Activated CD4-positive, CD25-positive, alpha-beta regulatory T cell (primary cell): ENCODE measurements at places on chromosomes 11 and 22.

DNA sequence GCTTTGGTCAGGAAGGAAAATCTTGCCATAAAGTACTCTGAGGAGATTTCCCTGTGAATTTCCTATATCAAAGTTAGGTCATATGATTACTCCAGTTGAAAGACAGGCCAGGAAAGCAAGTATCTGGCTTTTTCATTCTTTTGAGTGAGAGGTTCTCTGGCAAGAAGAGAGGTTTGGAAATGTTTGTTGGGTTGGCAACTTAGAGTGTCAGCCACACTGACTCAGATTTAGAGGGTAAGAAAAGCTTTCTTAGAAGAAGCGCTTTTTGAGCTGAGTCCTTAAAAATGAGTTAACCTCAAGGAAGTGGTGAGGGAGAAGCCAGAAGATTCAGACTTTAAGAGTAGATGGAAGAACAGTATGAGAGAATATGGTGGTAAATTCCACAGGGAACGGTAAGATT lies 86.1 kb upstream of the BDNF start:
- no peak for DNase-seq

DNA sequence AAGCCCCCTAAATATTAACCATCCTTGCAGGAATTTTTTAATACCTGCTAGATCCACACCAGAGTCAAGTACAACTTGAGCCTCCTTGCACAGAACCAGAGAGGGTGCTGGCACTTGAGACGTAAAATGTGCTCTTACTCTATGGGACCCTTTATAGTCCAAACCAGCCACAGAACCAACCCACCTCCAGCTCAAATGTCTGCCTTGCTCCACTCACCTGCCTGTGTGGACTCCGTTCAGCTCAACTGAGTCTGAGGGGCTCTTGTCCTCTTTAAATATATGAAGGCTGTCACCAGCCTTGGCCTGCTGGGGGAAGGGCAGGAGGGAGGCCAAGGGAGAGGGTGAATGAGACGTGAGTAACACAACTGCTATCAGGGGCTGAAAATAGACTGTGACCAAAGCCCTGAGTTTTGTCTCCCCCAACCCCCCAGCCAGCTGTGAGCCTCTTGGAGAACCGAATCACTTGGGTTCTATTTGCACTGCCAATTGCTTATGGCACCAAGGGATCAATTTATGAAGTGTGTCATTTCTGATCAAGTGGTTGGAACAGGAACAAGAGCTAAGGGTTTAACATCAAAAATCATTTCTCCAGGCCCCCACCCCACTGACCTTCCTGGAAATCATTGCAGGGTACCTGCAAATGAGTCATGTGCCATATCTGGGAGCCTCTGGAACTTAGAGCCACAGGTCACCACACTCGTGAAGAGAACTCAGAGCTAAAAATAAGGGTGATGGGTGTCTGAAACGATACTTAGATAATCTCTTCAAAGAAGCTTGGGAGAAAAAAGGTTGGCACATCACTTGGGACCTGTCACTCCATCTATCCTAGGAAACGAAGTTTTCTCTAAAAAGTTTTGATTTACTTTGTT lies at the start of gene CSRP3:
TSS of gene CSRP3 (minus strand) at position 247 of the 869 bp plus-strand sequence. CDS start 9,535 bp downstream, outside the sequence.
- DNase-seq = no peak

GRCh38 chr22:41260871-41261270 lies 20.1 kb upstream of the CHADL start:
- no peak for DNase-seq

DNA sequence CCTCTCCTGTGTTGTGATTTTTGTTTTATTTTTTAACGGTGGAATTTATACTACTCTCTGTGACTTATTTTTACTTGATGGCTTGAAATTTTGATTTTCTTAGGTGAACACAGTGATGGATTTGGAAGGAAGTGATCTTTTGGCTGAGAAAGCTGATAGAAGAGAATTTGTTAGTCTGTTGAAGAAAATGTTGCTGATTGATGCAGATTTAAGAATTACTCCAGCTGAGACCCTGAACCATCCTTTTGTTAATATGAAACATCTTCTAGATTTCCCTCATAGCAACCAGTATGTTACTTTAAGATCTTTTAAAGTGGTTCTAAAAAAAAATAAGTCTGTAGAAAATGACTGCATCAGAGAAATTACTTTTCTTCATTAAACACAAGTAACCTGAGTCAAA lies 82.1 kb downstream of the HIPK3 start:
- no peak for DNase-seq

- no peak for DNase-seq
Observed at GRCh38 chr22:26585104-26585790, 4.7 kb downstream of the TPST2 start.

DNA sequence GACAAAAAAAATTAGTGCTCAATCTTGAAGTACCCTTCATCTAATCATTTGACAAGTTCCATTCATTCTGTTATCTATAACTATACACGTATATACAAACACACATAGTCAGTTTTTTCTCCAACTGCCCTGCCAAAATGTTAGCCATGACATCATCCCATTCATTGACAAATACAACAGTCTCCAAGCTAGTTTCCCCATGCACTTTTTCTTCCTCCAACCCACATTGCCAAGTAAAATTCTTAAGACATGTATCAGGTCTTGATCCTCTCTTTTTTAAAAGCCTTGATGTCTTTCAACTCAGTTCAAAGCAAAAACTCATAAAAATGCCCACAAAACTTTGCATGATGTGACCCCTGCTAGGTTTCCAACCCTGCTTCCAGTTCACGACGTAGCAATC lies 58.1 kb downstream of the DDI1 start:
- DNase-seq = no peak

- no peak for DNase-seq
Observed at GRCh38 chr11:45150301-45150700, 3.9 kb downstream of the PRDM11 start.

- no peak for DNase-seq
Observed at GRCh38 chr11:80505771-80506170, 1064.9 kb upstream of the TENM4 start.

GRCh38 chr11:116257883-116258282 lies 514.9 kb downstream of the BUD13 start:
- DNase-seq = no peak

DNA sequence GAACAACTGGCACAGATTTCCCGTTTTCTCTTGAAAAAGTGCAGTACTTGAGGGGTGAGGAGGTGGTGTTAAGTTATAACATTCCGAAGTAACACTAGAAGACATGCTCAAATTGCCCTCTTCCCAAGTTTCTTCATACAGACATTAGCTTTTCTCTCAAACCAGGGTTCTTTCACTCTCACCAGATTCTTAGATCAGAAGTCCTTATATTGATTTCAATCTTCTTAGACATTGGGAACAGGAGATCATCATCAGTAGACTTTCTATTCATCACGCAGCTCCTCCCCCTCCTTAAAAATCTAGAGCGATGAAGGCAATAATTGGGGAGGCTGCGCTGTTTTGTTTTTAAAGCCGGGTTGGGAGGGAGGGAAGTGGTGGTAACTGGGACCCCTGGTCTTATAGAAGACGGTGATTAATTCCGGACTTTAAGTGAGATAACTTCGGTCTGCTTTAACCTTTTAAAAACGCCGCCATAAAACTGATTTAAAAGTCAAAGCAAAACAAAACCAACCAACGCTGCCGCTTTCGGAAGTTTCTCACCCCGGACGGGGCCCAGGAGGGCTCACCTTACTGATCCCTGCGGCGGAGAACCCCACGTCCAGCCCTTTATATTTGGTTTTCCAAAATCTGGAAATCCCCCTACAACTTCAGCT lies 665 bp downstream of the USP28 start:
- DNase-seq = no peak

- DNase-seq = no peak
Observed at GRCh38 chr11:1838426-1839144, at the start of gene TNNI2. Gene TNNI2, plus strand, starts transcription at chr11:1838981. Its CDS starts 716 bp downstream, at chr11:1839697.

- no peak for DNase-seq
Observed at GRCh38 chr11:810040-810567, 337 bp downstream of the RPLP2 start.

DNA sequence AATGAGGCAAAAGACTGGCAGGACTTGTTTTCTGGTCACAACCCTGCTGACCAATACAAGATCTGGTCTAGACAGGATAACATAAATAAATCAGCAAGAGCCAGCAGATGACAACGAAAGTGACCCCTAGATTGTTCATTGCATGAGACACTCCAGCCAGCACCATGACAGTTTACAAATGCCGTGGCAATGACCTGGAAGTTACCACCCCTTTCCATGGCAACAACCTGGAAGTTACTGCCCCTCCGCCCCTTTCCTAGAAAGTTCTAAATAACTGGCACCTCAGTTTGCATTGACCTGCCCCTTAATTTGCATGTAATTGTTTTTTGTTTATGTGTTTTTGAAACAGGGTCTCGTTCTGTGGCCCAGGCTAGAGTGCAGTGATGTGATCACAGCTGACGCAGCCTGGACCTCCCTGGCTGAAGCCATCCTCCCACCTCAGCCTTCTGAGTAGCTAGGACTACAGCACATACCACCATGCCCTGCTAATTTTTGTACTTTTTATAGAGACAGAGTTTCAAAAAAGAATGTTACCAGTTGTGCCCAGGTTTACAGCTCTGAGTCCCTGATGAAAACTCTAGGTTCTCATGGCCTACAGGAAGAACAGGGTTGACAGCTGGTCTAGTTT lies 38.1 kb upstream of the WT1 start:
- no peak for DNase-seq

DNA sequence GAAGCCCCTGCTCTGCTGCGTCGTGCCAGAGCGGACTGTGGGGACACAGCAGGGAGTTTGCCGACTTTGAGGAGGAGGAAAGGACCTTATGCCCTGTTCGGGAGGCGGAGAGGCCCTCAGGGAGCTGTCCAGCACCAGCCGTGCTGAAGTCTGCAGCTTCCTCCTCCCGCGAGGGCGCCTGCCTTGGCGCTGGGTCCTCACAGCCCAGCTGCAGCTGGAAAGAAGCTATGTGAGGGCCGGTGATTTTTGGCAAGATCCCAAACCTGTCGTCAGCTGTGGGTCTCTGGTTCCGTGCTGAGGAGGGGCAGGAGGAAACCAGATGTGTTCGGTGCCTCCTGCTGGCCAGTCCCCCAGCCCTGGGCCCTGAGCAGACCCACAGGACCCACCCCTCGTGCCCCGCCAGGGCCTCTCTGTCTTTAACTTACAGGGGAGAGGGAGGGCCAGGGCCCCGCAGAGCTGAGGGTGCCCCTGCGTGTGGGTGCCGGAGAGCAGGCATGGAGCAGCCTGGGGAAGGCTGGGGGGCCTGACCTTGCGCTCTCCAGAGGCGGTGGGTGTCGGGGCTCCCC lies 12.0 kb downstream of the BRSK2 start:
- DNase-seq = peak; percentile 18

- no peak for DNase-seq
Observed at GRCh38 chr22:46009730-46010129, 32.8 kb upstream of the WNT7B start.

DNA sequence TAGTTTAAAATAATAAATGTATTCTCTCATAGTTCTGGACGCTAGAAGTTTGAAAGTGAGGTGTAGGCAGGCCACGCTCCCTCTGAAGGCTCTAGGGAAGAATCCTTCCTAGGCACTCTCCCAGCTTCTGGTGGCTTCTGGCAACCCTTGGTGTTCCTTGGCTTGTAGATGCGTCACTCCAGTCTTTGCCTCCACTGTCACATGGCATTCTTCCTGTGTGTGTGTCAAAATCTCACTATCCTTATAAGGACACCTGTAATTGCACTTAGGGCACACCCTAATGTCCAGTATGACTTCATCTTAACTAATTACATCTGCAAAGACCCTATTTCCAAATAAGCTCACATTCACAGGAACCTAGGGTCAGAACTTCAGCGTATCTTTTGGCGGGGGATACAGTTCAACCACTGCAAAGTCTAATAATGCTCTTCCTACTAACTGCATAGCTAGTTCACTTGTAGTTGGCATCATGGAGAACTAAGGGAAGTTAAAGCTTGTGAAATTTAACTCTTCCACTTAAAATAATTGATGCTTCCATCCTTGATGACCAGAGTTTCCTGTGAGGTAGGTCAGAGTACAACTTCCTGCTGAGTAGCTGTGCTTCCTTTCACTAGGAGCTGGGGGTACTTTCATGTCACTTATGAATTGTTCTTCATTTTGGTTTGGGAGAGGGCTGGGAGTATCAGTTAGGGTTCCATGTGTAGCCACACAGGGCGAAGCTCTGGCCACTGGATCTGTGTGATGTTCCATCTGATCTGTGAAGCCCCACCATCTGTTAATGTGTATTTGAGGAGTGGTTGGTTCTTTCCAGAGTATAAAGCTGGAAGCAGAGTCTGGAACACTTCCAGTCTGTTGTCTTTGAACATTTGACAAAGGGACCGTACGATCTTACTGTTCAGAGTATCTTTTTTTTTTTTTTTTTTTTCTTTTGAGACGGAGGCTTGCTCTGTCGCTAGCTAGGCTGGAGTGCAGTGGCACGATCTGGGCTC lies 10.5 kb downstream of the YWHAH start:
- no peak for DNase-seq

GRCh38 chr22:49408102-49408836 lies 419.4 kb downstream of the BRD1 start:
- no peak for DNase-seq

DNA sequence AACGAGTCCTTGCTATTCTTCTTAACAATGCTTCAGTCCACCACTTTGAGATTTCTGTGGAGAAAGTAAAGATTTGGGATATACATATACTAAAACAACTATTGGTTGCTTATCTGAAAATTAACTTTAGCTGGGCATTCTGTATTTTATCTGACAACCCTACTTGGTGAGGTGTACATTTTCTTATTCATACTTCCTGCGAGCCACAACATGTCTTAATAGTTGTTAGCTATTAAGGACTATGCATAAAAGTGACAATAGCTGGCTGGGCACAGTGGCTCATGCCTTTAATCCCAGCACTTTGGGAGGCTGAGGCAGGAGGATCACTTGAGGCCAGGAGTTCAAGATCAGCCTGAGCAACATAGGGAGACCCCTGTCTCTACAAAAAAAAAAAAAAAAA lies 28.0 kb upstream of the TMA7B start:
- DNase-seq = no peak

DNA sequence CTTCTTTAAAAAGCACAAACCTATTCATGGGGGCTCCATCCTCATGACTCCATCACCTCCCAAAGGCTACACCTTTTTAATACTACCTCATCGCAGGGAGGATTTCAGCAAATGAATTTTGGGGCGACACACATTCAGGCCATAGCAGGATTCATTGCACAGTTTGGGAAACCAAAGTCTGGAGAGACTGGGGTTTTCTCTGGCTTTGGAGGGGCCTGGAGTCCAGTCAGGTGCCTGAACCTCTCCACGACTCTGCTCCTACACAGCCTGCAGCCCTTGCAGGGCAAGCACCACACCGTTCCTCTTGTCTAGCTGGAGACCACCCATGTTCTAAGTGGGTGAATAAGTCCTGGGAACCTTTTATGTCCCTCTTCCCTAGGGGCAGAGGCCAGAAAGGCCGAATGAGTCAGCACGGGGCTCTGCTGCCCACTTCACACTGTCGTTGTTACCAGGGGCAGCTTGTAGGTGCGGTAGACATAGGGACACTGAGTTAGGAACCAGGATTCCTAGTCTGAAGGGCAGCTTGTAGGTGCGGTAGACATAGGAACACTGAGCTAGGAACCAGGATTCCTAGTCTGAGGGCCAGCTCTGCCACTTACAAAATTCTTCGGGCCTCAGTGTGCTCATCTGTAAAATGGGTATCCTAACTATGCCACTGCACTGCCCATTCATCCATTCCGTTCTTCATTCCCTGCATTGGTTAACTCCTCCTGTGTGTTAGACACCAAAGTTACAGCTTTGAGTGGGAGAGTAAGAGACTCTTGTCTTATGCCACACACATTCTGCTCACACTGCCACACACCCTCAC lies 251.7 kb upstream of the B3GAT1 start:
- no peak for DNase-seq

GRCh38 chr11:12797996-12798395 lies 123.8 kb downstream of the TEAD1 start:
- no peak for DNase-seq
